Memory B cell (primary cell): ENCODE measurements at places on chromosomes 4 and X.
A peak's percentile ranks its signal among the peaks of the same experiment; 100 is the strongest.

GRCh38 chr4:52588097-52588496 is 71.0 kb downstream of the USP46 start:
- no peak for DNase-seq

GRCh38 chr4:153798901-153799693 is 10.2 kb upstream of the SFRP2 start:
- DNase-seq = no peak

GRCh38 chr4:22932326-22932725 is 239.6 kb downstream of the GBA3 start:
- DNase-seq = no peak

DNA sequence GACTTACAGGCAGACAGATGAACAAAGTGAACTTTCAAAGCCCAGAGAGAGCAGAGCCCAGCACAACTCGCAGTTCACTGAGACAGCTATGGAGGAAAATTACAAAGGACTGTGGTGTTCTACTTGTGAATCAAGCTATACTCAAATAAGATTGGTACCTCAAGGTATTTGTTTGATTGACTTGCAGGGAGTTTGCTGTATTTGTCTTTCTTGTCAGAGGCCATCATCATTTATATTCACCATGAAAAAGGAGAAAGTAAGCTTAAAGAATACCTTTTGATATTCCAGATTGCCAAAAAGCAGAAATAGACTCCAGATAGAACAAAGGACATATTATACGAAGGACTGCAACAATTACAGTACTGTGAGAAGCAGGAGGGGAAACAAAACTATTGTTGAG is 1047.9 kb downstream of the RPA4 start:
- no peak for DNase-seq

GRCh38 chrX:15530318-15530717 is 29.7 kb downstream of the BMX start:
- no peak for DNase-seq

DNA sequence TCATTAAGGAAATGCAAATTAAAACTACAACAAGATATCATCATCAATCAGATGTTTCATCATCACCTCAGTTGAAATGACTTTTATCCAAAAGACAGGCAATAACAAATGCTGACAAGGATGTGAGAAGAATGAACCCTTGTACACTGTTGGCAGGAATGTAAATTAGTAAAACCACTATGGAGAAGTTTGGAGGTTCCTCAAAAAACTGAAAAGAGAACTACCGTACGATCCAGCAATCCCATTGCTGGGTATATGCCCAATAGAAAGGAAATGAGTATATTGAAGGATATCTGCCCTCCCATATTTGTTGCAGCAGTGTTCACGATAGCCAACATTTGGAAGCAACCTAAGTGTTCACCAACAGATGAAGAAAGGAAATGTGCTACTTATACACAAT is 50.6 kb upstream of the STARD8 start:
- no peak for DNase-seq

DNA sequence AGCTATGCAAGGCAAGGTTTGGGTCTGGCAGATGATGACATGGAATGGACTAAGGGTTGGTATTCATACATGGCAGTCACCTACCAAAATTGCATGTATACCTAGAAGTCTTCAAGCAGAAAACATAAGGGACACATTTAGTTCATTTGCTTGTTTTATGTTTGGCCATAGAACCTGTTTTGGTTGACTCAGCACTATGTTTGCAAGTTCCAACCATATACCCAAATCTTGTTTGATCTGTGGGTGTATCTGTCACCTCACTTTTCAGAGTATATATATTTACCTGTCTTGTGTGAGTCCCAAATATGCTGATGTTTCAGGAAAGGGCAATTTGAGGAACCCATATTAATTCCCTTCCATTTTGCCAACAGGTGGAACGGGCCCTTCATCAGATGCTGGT is 39.3 kb downstream of the ATG4A start:
- DNase-seq = no peak

DNA sequence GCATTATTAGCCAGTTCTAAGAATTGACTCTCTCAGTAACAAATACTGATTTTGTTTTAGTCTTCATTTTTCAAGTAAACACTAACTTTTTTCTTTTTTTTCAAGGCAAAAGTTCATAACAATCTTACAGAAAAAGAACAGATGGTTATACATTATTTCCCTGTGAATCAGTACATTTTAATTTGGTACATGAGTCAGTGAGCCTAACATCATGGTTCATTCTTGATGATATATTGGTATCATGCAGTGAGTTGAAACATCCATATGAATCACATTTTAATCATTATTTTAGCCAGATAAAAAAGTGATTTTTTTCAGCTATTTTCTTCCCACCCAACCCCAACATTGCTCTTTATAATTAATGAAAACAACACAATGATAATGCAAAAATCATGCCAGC is 184.3 kb upstream of the TACR3 start:
- DNase-seq = no peak

GRCh38 chr4:114734594-114734993 is 136.0 kb downstream of the UGT8 start:
- no peak for DNase-seq

- DNase-seq = no peak
Measured at GRCh38 chr4:172691552-172691951, 477.1 kb upstream of the GALNT7 start.

GRCh38 chr4:8188743-8189550 is 10.1 kb upstream of the SH3TC1 start:
- no peak for DNase-seq

DNA sequence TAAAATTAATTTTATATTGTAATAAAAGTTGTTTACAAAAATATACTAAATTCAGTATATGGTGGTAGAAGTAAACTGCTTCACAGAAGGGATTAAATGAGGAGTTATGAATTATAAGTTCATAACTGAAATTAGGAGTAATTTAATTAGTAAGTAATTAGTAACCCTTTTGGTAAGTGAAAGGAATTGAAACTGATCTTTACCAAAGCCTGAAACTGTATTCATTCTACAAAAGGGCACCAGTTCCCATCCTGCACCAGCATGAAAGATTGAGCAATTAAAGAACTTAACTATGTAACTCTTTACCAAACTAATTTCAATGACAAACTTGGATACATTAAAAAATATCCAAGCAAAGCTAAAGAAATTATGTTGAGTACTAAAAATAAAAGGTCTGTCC is 8.2 kb downstream of the MED14 start:
- no peak for DNase-seq

GRCh38 chrX:18075603-18076002 is 145.1 kb downstream of the BEND2 start:
- DNase-seq = no peak

DNA sequence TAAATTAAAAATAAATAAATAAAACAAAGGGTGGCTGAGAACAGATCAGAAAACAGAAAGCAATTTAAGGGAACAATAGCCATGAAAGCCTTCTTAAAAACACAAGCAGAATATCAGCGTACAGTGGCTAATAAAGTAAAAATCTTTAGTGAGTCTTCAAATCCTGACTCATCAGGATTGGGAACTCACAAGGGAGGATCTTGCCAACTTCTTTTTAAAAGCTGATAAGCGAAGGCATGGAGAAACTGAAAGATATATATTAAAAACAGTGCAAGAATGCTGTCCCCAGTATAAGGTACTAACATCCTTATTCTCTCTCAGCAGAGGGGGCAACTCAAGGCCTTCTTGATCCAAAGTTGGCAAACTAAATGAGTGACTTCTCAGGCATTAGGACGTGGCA is 180.1 kb downstream of the DHX15 start:
- no peak for DNase-seq

GRCh38 chr4:37524267-37524666 is 161.9 kb downstream of the RELL1 start:
- no peak for DNase-seq

DNA sequence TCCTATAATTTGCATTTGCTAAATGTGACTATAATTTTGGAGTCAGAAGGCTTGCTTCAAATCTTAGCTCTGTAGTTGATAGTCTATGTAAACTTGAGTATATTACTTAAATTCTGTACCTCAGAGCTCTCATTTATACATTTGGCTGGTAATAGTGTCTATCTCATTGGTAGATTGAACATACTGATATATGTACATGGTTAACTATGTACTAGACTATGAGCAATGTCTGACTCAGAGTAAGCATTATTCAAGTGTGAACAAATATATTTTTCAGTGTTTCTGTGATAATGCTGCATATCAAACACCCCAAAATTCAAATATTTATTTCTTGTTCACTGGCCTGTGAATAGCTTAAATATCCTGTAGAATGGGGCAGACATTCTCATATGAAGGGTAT is 1568.9 kb upstream of the PABPC4L start:
- no peak for DNase-seq

DNA sequence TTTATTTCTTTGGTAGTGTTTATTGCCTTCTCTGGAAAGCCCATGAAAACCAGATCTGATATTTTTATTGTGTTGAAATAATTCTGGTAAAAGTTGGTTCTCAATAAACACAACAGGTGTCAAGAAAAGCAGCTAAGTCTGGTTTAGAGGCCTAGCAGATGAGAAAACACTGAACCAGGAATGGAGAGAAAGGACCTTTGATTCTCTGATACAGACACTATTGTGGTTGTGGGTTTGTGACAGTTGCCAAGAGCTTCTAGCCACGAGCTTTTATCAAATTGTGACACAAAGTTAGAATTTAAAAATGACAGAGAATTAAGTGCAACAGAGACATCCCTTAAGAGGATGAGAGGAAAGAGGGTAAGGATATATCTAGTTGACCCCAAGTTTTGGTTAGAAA is 42.6 kb downstream of the DDIT4L start:
- no peak for DNase-seq

- DNase-seq = no peak
Measured at GRCh38 chr4:16192057-16192456, 34.2 kb downstream of the TAPT1 start.

DNA sequence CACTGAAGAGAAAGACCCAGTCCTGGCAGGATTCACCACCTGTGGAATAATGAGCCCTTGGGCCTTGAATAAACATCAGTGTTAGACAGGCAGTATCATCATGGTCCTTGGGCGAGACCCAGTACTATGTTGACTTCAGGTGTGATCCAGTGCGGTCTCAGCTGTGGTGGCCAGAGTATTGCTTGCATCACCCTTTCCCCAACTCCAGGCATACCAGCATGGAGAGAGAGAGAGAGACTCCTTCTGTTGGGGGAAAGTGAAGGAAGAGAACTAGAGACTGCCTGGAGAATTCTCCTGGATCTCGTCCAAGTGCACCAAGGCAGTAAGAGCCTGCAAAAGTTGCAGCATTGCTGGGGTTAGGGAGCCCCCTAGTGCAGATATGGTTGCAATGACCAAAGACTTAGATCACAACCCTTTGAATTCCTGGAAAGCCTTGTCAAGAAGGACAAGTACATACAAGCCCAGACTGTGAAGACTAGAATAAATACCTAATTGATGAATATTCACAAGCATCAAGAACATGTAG is 61.1 kb upstream of the VAMP7 start:
- DNase-seq = peak; percentile 36

DNA sequence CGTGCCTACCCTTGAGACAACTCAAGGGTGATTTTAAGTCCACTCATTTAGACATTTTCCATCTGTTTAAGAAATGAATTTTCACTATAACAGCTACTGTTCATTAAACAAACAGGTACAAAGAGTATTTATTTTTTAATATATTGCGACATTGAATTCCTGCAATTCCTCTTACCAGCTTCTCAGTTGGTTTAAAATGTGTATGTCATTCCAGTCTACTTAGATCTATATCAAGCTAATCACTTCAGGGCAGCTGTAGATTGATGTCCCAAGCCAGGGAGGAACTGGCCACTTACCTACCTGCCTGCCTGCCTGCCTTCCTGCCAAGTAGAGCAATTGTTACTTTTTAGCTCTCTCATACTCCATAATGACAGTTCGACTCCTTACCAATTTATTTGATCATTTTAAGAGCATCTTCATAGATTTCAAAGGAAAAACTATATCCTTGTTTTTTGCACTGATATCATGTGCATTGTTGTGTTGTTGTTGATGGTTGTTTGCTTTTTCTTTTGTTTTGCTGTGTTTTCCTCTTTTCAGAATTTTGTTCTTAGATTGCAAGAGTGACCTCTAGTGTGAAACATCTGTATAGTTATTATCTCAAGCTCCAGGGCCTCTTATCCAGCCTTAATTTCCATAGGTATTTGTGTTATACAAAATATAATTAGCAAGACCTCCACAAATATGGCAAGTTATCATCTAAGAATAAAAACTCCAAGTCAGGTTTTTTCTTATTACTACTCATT is 120.9 kb upstream of the NRK start:
- DNase-seq = no peak

- peak; percentile 11 for DNase-seq
Measured at GRCh38 chr4:108762559-108763225, at the start of gene ETNPPL. Gene ETNPPL (minus strand): TSS chr4:108763053. CDS start chr4:108762898, 155 bp downstream.

DNA sequence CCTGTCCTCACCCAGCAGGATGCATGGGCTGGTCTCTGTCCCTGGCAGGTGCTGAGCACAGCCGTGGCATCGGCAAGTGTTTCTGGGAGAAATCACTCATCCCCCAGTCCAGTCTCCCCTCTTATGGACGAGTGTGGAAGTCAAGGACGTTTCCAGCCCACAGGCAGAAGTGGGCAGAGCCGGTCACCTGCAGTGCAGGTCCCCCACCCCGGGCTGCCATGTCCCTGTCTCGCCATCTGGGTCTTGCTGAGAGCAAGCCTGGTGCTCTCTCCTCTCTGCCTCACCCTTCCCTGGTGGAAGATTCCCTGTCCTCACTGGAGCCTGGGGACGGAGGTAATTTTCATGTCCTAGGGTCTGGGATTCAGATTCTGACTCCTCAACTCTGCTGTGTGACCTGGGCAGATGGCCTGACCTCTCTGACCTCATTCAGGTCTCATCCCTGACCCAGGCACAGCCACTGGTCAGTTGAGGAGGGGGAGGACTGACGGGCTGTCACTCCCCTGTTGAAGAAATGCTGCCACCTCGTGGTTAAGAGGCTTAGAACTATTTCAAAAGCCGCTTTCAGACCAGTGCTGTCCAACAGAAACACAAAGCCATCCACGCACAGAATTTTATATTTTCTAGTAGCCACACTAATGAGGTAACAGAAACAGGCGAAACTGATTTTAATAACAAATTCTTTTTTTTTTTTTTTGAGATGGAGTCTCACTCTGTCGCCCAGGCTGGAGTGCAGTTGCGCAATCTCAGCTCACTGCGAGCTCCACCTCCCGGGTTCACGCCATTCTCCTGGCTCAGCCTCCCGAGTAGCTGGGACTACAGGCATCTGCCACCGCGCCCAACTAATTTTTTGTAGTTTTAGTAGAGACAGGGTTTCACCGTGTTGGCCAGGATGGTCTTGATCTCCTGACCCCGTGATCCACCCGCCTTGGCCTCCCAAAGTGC is 1.8 kb downstream of the CPZ start:
- no peak for DNase-seq

DNA sequence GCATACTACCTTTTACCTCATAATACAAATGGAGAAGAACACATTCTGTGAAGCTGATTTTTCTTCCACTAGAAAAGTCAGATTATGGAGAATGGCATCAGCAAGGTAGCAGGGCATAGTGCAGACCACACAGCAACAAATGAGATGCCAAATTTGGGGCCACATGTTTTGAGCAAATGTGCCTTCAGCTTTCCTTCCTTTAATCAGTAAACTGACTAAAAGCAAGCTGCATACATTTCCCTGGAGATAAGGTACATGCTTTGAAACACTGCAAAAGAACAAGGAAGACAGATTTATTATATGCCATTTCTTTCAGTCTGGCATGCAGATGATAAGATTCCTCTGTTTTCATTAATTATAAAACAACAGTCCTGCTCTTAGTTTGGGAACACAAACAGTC is 67.1 kb upstream of the GUCY1A1 start:
- DNase-seq = no peak

GRCh38 chr4:141571793-141572192 is 64.6 kb upstream of the IL15 start:
- no peak for DNase-seq

GRCh38 chr4:102735582-102735981 is 25.2 kb downstream of the MANBA start:
- DNase-seq = no peak

- no peak for DNase-seq
Measured at GRCh38 chrX:16022580-16023200, 100.7 kb upstream of the GRPR start.
